Activated naive CD4-positive, alpha-beta T cell (primary cell): ENCODE measurements at places on chromosomes 5 and 9.

- DNase-seq: no peak
Observed at GRCh38 chr9:97388721-97389238, 23.1 kb upstream of the TDRD7 start.

GRCh38 chr9:121925935-121926334 is 167.2 kb downstream of the TTLL11 start:
- no peak for DNase-seq

DNA sequence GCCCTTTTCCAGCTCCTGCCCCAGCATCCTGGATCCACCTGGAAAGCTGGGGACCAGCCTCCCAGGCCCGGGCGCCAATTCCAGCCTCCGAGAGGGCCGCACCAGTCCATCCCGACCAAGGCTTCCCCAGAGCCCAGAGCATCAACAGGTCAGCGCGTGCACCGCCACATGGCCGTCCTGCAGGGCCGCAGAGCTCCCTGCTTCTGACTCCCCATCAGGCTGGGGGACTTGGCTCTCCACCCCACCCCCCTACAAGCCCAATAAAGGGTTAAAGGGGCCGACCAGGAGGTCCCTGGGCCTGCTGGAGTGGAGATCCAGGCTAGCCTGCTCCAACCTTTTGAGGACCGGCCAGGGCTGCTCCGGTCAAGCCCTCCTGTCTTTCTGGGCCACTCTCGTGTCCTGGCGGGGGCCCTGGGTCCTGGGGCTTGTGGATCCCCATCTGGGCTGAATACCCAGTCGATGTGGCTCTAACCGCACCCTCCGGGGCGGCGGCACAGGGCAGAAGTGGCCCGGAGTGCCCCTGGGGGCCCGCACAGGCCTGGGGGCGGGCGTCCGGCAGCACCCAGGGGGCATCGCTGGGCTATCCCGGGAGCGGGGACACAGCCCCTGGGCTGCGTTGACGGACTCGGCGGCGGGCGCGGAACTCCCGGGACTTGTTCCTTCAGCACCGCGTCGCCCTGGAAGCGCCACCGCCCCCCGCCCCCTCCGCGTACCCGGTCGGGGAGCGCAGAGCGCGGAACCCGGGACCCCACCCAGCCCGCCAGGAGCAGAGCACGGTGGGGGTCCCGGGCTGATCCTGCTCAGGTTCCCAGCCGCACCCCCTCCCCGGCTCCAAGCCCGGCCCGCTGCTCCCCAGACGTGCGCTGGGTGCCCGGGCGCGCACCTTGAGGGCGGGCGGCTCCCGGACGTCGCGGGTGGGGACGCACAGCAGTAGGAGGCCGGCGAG is 590 bp downstream of the ENTPD2 start:
- DNase-seq: no peak

DNA sequence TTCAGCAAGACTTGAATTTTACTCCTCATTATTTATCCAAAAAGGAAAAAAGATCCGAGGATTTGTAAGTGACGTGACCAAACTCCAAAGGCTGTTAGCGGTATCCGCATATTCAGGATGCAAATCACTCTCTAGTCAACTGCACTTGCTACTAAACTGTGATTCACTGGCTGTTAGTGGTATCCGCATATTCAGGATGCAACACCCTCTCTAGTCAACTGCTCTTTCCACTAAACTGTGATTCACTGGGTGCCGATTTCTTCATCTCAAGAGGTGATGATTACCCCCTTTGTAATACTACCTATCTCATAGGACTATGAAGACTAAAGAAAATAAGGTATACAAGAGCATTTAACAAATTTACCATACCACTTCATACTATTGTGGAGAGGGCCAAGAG is 5.7 kb downstream of the MAPKAP1 start:
- no peak for DNase-seq

GRCh38 chr5:116395631-116396203 is 178.9 kb downstream of the SEMA6A start:
- DNase-seq: no peak

GRCh38 chr5:149724130-149724840 is 5.8 kb upstream of the PPARGC1B start:
- DNase-seq: no peak

DNA sequence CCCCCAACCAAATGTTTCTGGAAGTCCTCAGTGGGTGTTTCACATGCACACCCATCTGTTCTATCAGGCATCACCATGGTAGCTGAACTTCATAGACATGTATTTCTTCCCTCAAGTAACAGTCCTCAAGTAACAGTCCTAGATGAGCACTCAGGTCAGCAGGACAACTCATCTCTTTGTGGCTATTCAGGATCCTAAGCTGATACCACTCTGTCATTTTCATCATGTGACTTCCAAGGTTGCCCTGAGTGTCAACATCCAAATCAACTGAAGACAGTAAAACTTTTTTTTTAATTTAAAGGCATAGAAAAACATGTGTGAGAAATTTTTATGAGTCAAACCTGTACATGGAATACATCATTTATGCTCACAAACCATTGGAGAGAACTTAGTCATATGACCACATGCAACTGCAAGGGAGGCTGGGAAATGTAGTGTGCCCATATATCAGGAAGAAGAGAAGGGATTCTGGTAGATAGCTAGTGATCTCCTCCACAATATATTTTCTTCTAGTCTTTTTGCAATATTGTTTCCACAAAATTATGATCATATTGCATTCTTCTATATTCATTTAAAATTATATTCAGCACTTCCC is 64.2 kb upstream of the FST start:
- no peak for DNase-seq

DNA sequence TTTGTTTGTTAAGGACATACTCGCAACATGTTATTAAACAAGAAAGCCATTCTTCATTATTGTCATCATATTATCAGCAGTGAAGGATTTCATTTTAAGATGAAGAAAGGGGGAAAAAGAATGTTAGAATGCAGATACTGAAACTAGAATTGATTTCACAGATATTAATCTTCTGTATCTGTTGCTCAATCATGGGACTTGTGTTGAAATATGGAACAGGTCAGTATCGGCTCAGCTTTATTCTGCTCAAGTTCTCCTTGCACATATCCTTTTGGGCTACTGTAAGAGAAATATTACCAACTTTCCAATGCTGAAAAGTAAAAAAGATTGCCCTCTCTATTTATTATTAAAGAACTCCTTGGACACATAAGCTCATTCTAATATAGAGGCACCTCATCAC is 13.8 kb upstream of the ANXA1 start:
- DNase-seq: no peak

DNA sequence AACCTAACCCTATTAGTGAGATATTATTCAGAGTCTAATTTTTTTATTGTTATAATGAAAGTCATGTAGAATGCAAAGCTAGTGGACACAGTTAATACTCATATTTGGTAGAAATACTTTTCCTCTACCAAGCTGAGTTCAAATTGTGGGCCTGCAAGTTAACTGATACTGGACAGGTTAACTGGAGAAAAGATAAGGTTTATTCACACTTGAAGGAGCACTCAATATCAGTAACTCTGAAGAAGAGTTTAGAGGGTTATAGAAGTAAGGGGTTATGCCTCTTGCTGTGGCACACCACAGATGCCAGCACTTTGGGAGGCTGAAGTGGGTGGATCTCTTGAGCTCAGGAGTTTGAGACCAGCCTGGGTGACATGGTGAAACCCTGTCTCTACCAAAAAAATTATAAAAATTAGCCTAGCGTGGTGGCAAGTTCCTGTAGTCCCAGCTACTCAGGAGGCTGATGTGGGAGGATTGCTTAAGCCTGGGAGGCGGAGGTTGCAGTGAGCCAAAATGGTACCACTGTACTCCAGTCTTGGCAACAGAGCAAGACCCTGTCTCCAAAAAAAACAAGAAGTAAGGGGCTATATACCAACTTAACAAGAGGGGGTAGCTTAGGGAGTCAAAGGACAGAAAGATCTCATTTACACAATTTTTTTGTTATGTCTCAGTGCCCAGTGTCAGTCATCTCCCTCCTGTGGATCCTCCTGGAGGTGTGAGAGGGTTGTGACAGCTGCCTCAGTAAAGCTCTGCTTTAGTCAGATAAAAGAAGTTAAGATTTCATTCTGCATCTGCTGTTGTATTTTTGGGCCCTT is 121.2 kb upstream of the GRHPR start:
- DNase-seq: no peak

- DNase-seq: peak; percentile 70
Observed at GRCh38 chr9:125126019-125126746, 17.1 kb downstream of the SCAI start.

DNA sequence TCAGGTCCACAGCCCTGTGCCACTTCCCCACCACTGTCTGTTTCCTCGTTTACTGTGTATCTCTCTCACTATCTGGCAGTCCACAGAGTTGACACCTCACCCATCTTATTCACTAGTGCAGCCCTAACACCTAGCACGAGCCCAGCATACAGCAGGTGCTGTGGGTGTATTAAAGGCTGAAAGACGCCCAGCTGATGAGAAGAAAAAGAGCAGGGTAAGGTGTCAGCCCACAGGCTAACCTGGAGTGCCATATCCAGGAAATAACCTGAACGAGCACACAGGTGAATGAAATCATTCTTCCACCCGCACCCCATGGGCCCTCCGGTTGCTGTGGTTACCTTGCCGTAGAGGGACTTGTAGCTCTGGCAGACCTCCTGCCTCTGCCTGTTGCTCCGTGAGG is 18.6 kb downstream of the ANXA6 start:
- DNase-seq: no peak

DNA sequence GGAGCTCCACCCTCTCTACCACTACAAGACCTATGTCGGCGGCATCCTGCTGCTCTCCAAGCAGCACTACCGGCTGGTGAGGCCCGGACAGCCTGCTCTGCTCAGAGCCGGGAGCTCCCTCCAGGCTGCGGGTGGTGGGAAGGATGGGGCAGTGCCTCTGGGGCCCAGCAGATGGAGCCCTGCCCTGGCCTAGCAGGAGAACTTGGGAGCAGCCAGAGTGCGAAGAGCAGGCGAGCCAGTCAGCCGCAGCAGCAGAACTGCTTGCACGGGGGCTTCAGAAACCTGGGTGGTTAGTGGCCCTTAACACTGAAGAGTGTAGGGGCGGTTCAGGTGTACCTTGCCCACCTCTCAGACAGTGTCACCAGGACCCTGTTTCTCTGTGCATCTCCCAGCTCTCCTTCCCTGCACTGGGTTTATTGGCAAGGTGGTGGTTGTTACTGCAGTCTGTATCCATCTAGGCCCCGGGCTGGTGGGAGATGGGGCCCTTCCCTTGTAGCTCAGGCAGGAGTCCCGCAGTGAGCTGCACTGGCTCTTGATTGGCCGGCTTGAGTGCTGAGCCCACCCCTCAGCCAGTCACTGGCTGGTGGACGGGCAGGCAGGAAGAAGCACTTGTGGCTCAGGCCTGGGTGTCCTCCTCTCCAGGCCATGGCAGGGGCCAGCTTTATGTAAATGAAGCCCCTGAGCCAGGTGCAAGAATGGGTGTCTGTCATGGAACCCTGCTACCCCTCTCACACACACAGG is 7.7 kb downstream of the B4GALT7 start:
- peak; percentile 44 for DNase-seq

DNA sequence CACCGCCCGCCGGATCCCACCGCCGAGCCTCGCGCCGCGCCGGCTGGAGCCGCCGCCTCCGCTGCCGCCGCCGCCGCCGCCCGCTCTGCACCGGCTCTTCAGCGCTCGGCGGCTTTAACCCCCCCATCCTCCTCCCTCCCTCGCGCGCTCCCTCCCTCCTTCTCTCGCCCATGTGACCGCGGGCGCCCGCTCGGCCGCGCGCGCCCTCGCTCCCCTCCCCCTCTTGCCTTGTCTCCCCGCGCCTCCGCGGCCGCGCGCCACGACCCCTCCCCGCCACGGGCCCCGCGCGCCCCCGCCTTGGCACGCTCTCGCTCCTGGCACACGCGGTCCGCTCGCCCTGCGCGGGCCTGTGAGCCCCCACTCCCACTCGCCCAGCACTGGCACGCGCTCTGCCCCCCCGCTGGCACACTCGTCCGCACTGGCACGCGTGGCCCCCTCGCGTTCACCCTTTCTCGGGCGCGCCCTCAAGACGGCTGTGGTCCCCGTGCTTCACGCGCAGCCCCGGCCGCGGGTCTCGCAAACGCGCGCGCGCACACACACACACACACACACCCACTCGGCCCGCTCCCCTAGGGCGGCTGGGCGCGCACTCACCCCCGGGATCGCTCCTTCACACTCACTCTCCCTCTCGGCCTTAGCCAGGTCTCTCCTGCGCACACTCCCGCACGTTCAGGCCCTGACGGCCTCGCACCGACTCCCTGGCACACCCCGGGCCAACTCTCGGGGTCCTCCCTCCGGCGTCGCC is at the start of gene CNTFR:
TSS of gene CNTFR (minus strand) at position 89 of the 745 bp plus-strand sequence. CDS start 20,743 bp downstream, outside the sequence.
- DNase-seq: no peak

GRCh38 chr9:120358877-120359276 is 221.1 kb downstream of the CDK5RAP2 start:
- DNase-seq: no peak

- no peak for DNase-seq
Observed at GRCh38 chr5:135423846-135424168, 23.3 kb downstream of the DCANP1 start.

- DNase-seq: no peak
Observed at GRCh38 chr5:122156724-122157325, 27.5 kb downstream of the ZNF474 start.

DNA sequence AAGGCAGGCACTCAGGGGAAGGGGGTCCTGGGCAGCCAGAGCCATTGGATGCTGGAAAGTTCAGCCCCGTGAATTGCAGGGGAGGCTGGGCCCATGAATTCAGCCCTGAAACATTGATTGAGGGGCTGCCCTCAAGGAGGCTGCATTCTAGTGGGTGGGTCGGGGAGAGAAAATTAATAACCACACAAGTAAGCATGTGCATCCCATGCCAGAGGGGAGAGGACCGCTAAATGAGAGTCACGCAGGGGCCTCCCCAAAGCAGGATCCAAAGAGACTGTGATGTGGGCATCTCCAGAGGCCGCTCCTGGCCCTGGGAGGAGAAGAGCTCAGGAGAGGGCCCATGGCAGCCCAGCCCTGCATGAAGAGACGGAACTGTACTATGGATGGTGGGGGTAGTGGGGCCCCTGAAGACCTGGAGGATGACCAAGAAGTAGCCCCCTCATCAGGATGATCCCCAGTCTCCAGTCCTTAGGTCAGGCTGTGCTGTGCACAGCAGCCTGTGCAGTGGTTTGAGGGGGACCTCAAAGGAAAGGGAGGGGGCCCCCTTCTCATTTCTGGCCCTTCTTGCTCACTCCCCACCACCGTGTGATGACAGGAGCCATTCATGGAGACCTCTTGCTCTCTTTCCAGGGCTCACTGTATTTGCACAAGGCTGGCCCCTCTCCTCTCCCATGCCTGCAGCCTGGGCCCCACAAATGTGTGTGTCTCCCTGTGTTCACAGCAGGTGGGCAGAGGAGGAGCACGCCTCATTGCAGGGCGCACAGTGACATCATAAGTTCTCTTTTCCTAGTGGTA is 233.6 kb upstream of the IRX1 start:
- DNase-seq: no peak

- no peak for DNase-seq
Observed at GRCh38 chr5:154892369-154892771, 33.9 kb downstream of the CNOT8 start.

DNA sequence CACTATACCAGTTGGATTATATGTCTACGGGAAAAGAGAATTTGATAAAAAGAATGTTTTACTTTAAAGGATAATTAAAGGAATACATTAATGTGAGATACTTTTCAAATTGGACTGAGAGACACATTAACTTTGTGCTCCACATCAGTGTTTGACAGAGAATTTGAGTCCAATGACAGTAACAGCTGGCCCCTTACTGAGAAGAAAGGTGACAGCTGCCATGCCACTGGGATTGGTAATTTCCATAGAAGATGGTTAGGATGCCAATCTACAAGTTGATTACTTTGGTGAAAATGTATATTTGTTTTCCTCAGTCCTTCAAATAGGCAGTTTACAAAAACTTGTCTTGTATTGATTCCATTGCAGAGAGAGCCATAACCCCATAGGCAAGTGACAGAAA is 578.4 kb downstream of the SLCO4C1 start:
- no peak for DNase-seq

GRCh38 chr5:74468421-74468820 is 172.1 kb downstream of the ENC1 start:
- DNase-seq: no peak
